Mesothelial cell of epicardium (in vitro differentiated cells): ENCODE measurements at places on chromosomes 3 and 15.
A peak's percentile ranks its signal among the peaks of the same experiment; 100 is the strongest.

- no peaks in the 10 kb centered on the region for H3K27me3 ChIP-seq
- peak overlapping the region; percentile 49 for H3K27ac ChIP-seq
- no peak for DNase-seq
- peaks cover 37% of the 10 kb centered on the region for H3K4me1 ChIP-seq
Observed at GRCh38 chr3:64748244-64748904, 60.6 kb upstream of the ADAMTS9 start.

DNA sequence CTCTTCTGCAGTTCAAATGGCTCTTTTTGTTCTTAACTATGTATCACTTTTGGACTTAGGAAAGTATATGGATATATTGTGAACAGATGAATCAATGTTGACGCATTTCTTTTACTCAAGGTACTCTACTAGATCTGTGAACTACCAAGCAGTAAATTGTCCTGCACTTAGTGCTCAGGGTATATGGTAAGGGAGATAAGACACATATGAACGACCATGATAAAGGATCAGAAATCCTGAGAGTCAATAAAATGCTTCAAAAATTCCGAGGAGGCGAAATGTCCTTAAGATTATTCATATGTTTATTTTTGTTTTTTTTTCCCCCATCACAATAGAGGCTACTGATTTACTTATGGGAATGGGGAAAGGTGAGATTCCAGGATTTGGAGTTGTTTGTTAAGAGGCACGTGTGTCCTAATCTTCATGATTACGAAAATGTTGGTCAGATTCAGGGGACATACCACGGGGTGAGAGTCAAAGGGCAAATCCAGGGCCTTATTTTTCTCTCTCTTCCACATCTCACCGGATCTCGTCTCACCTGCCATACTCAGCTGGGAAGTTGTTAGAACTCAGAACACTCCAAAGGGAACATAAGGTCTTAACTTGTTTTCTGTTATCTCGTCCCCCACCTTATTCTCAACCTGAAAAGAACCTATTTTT is 475.1 kb upstream of the TBL1XR1 start:
- no peak for DNase-seq
- H3K27ac ChIP-seq, result no peak overlapping the region
- H3K4me3 ChIP-seq, result no peak overlapping the region
- H3K36me3 ChIP-seq, result no peaks in the 10 kb centered on the region

GRCh38 chr3:181999314-181999713 is 287.6 kb downstream of the SOX2 start:
- no peak overlapping the region for H3K27ac ChIP-seq
- H3K27me3 ChIP-seq, result peaks cover 17% of the 10 kb centered on the region
- DNase-seq, result no peak
- H3K4me1 ChIP-seq, result peaks cover 3% of the 10 kb centered on the region
- no peak overlapping the region for H3K4me3 ChIP-seq

DNA sequence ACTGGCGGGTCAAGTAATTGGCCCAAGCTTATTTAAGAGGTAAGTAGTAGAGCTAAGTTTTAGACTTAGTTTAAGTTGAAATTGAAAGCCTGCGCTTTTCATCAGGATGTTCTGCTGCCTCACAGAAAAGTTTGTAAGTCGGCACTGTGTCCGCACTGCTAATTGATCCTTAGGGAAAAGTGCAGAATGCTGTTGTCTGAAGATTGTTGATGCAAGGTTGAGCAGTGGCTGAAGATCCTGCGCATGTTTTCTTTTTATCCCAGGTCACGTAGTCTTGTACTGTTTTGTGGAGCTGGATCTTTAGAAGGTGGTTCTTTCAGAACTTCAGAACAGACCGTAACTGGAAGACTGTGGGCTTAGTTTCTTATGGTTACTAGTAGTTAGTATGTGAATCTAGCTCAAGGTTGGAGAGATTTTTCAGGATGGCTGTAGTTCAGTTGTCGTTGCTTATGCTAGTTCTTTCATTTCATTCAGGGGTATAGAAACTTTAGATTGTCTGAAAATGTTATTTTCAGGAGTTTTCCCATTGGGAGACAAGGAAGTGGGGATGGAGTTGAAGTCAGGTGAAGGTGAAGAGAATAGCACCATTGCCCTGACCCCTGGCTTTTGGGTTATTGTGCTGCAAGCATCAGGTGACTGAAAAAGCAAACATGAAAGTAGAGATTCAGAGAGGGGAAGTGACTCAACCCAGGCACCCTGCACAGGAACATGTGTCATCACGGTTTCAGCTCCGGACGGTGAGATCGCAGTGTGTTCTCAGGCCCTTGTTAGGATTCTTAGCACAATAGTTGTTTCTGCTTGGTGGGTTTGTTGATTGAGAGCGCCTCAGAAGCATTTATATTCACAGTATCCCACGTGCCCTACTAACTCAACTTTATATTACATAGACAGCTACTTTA is 32.8 kb downstream of the AKAP13 start:
- no peaks in the 10 kb centered on the region for H3K27me3 ChIP-seq
- no peak overlapping the region for H3K4me3 ChIP-seq
- peaks cover 12% of the 10 kb centered on the region for H3K36me3 ChIP-seq
- peak overlapping the region; percentile 3 for H3K27ac ChIP-seq
- DNase-seq, result no peak

- H3K36me3 ChIP-seq, result no peaks in the 10 kb centered on the region
- no peaks in the 10 kb centered on the region for H3K27me3 ChIP-seq
- no peaks in the 10 kb centered on the region for H3K4me1 ChIP-seq
- H3K4me3 ChIP-seq, result no peak overlapping the region
- no peak overlapping the region for H3K27ac ChIP-seq
- no peak for DNase-seq
Observed at GRCh38 chr3:82128271-82128670, 366.8 kb upstream of the GBE1 start.

DNA sequence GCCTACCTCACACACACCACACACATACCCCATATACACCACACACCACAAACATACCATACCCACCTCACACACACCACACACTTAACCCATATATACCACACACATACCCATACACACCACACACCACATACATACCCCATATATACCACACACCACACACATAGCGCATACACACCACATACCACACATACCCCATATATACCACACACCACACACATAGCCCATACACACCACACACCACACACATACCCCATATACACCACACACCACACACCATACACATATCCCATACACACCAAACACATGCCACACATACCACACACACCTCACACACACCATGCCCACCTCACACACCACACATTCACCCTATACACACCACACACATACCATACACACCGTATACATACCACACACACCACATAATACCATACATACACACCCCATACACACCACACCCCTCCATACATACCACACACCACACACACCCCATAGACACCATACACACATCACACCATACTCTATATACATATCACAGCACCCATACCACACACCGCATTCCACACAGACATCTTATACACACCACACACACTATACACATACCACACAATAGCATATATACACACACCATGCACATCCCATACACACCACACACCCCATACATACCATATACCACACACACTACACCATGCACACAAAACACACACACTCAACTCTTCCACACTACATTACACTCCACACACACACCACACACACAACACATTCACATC is 29.5 kb downstream of the APBA2 start:
- no peak for DNase-seq
- H3K27ac ChIP-seq, result no peak overlapping the region
- H3K4me3 ChIP-seq, result no peak overlapping the region
- no peaks in the 10 kb centered on the region for H3K27me3 ChIP-seq
- H3K4me1 ChIP-seq, result peaks cover 3% of the 10 kb centered on the region
- H3K36me3 ChIP-seq, result no peaks in the 10 kb centered on the region

- H3K4me3 ChIP-seq, result no peak overlapping the region
- no peak overlapping the region for H3K27ac ChIP-seq
- H3K4me1 ChIP-seq, result peaks cover 5% of the 10 kb centered on the region
- H3K27me3 ChIP-seq, result peaks cover 14% of the 10 kb centered on the region
- DNase-seq, result no peak
- H3K36me3 ChIP-seq, result no peaks in the 10 kb centered on the region
Observed at GRCh38 chr15:53789654-53790375, 30.4 kb upstream of the WDR72 start.

GRCh38 chr15:29968895-29969561 is 113.7 kb upstream of the GOLGA8J start:
- H3K4me1 ChIP-seq, result no peaks in the 10 kb centered on the region
- peak; percentile 26 for DNase-seq
- H3K27ac ChIP-seq, result no peak overlapping the region
- H3K27me3 ChIP-seq, result peaks cover 61% of the 10 kb centered on the region

GRCh38 chr3:70256566-70256965 is 55.9 kb downstream of the MDFIC2 start:
- peaks cover 53% of the 10 kb centered on the region for H3K27me3 ChIP-seq
- H3K4me1 ChIP-seq, result no peaks in the 10 kb centered on the region
- H3K36me3 ChIP-seq, result no peaks in the 10 kb centered on the region
- no peak for DNase-seq

DNA sequence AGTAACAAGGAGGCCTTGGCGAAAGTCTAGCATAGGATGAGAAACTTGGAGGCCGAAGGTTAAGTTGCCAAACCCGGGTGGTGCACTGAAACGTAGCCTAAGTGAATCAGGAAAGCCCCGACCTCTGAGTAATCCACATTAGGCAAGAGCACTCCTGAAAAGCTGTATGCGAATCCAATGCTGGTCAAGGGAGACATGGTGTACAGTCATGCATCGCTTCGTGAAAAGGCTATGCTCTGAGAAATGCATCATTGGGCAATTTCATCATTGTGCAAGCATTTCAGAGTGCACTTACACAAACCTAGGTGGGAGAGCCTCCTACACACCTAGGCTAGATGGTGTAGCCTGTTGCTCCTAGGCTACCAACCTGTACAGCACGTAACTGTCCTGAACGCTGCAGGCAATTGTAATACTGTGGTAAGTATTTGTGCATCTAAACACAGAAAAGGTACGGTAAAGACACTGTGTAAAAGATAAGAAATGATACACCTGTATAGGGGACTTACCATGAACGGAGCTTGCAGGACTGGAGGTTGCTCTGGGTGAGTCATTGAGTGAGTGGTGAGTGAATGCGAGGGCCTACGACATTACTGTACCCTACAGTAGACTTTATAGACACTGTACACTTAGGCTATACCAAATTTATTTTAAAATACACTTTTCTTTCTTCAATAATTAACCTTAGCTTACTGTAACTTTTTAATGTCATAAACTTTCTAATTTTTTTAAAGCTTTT is 222.5 kb downstream of the SHQ1 start:
- no peak overlapping the region for H3K27ac ChIP-seq
- DNase-seq, result no peak
- no peak overlapping the region for H3K4me3 ChIP-seq

GRCh38 chr15:83747050-83747717 is 93.3 kb downstream of the ADAMTSL3 start:
- peaks cover 18% of the 10 kb centered on the region for H3K27me3 ChIP-seq
- H3K4me3 ChIP-seq, result no peak overlapping the region
- H3K27ac ChIP-seq, result peak overlapping the region; percentile 35
- H3K36me3 ChIP-seq, result peaks cover 4% of the 10 kb centered on the region
- DNase-seq, result no peak
- peaks cover 11% of the 10 kb centered on the region for H3K4me1 ChIP-seq

GRCh38 chr15:37031198-37031597 is 69.2 kb downstream of the MEIS2 start:
- no peaks in the 10 kb centered on the region for H3K27me3 ChIP-seq
- peak overlapping the region; percentile 60 for H3K27ac ChIP-seq
- peaks cover 65% of the 10 kb centered on the region for H3K4me1 ChIP-seq
- no peak for DNase-seq

DNA sequence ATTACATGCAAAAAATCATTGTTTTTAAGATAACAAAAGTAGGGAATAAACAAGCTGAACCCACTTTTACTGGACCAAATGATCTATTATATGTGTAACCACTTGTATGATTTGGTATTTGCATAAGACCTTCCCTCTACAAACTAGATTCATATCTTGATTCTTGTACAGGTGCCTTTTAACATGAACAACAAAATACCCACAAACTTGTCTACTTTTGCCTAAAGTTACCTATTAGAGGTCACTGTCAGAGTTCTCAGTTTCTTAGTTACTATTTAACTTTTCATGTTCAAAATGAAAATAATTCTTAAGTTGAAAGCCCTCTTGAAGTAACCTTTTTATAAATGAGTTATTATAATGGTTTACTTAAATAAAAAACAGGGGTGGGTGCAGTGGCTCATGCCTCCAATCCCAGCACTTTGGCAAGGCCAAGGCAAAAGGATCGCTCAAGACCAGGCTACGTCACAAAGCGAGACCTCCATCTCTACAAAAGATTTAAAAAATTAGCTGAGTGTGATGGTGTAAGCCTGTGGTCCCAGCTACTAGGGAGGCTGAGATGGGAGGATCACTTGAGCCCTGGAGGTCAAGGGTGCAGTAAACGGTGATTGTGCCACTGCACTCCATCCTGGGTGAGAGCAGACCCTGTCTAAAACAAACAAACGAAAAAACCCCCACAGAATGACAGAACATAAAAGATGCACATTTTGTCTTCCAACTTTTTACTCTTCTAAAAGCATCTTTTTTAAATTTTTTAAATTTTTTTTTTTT is 16.0 kb downstream of the ACTR8 start:
- no peak overlapping the region for H3K4me3 ChIP-seq
- peaks cover 50% of the 10 kb centered on the region for H3K36me3 ChIP-seq
- H3K27ac ChIP-seq, result no peak overlapping the region
- no peaks in the 10 kb centered on the region for H3K27me3 ChIP-seq
- no peak for DNase-seq

DNA sequence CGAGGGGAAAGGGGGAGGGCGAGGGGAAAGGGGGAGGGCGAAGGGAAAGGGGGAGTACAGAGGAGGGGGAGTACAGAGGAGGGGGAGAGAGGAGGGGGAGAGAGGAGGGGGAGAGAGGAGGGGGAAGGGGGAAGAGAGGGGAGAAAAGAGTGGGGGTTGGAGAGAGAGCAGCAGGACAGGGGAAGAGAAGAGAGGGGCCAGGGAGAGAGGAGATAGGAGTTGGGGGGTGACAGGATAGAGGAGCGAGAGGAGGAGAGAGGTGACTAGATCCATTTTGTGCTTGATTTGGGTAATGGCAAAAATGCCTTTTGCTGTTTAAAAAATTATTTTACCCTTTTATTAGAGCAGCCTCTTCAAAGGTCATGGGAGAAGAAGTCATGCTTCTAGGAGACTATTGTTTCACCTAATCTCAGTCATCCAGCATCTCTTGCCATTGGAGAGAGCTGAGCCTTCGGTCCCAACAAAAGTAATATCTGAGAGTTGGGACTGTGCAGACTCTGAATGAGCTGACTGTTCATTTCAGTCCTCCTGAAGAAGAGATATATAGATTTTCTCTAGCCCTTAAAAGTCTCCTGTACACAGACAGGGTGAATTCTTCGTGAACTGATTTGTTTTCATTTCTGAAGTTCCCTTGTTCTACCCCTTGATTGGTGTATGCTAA is 15.1 kb upstream of the TOP2B start:
- no peak overlapping the region for H3K27ac ChIP-seq
- H3K36me3 ChIP-seq, result no peaks in the 10 kb centered on the region
- DNase-seq, result no peak
- H3K4me3 ChIP-seq, result no peak overlapping the region
- no peaks in the 10 kb centered on the region for H3K4me1 ChIP-seq

- no peaks in the 10 kb centered on the region for H3K36me3 ChIP-seq
- no peaks in the 10 kb centered on the region for H3K27me3 ChIP-seq
- DNase-seq, result no peak
- peaks cover 21% of the 10 kb centered on the region for H3K4me1 ChIP-seq
- no peak overlapping the region for H3K4me3 ChIP-seq
Observed at GRCh38 chr3:186217820-186218164, 108.9 kb upstream of the ETV5 start.
